Stimulated activated CD4-positive, alpha-beta T cell treated with anti-CD3 and anti-CD28 coated beads, Interleukin-4, amount 100 ng/mL, for 1 hour (primary cell): ENCODE measurements at places on chromosomes 11 and 22.

DNA sequence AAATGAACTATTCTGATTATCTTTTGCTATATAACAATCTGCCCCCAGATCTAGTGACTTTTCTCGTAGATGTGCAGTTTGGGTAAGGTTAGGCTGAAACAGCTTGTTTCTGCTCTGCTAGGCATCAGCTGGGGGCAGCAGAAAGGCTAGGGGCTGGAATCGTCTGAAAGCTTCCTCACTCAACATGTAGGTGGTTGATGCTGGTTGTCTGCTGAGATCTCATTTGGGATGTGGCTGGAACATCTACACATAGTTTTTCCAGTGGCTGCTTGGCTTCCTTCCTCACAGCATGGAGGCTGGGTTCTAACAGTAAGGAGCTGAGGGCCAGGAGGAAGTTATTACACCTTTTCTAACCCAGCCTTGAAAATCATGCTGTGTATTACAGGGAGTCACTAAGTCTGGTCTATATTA, 30.2 kb downstream of the USP47 start:
- DNase-seq, result no peak

DNA sequence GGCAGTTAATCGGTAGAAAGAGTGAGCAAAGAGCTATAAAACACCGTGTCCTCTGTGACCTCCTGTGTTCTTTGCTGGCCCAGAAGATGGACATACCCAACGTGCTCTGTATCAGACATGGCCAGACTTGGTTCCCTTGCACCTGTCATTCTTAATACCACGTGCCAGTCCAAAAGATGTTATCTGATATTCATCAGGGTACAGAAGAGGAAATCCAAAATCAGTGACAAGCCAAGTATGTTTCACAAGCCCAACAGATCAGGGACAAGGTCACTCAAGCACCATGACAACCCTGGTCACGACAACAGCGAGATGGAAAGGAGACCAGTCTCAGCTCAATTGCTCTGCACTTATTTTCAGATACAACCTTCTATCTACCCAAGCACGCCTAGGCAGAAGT, 3.4 kb downstream of the LRP4 start:
- DNase-seq, result no peak

GRCh38 chr11:111923951-111924350, 5.2 kb downstream of the C11orf52 start:
- no peak for DNase-seq

- no peak for DNase-seq
These were observed 65.1 kb downstream of the CLMP start for GRCh38 chr11:123129920-123130319.

DNA sequence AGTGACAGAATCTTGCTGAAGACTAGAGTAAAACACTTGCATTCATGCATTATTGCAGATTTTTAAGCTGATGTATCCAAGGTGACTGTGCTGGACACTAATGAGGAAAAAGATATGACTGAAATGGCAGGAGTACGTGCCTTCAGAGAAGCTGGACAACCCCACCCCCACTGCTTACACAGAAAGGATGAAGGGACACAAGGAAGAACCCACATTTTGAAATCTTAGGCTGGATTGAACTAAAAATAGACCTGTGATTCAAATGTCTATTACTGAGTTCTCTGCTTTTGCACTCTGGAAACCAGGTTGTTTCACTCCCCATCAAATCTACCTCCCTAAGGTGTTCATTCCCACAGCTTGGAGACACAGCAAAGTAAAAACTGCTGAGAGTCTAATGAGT, 117.1 kb downstream of the KCNC1 start:
- no peak for DNase-seq

- DNase-seq, result no peak
These were observed 6.8 kb downstream of the APOL1 start for GRCh38 chr22:36259615-36260300.

- no peak for DNase-seq
These were observed 4.4 kb upstream of the SYT13 start for GRCh38 chr11:45290586-45290985.

DNA sequence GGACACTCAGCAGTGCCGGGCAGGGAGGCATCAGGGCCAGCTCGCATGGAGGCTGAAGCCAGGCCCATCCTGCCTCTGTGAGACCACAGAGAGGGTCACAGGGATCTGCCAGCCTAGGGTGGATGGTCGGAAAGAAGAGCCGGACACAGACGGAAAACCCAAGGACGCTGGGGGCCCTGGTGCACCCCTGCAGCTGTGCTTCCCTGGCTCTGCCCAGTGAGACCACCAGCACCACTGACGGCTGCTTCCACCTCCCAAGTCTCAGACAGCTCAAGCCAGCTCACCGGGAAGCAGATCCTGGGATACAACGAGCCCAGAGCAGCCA, 42.2 kb downstream of the SHISAL1 start:
- no peak for DNase-seq

- no peak for DNase-seq
These were observed 24.5 kb upstream of the RAB1B start for GRCh38 chr11:66243782-66244535.

GRCh38 chr11:100224541-100225034, 462.5 kb upstream of the ARHGAP42 start:
- no peak for DNase-seq

- no peak for DNase-seq
These were observed 9.9 kb downstream of the GTF2H1 start for GRCh38 chr11:18332302-18332701.

DNA sequence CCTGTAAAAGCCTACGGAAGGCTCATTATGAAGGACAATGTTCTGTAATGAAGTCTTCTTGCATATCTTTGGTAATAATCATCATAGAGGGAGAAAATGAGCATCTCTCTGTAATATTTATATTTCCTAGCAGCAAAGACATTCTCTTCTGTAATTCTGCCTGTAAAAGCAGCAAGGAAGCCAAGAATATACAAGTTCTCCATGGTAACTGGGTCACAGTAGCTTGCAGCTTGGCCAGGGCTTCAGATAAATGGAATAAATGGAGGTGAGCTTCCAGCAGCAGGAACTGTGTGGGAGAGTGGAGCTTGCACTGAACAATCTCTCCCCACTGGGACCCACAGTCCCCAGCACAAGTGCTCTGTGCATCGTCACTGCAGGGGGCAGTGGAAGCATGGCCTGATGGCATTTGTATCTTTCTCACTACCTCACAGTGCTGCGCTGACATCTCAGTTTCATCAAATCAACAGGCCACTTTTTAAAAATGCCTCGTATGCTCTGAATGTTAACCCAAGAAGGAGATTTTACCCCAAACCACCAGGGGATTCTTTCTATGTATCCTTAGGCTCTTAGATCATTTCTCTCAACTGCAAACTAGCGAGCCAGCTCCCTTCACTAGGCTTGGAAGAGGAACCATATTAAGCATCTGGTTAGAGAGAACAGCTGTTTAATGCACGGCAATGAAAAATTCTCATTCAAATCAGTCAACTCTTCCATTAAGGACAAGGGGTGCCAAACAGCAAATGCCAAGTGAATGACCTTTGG, 1059.7 kb downstream of the OPCML start:
- no peak for DNase-seq

DNA sequence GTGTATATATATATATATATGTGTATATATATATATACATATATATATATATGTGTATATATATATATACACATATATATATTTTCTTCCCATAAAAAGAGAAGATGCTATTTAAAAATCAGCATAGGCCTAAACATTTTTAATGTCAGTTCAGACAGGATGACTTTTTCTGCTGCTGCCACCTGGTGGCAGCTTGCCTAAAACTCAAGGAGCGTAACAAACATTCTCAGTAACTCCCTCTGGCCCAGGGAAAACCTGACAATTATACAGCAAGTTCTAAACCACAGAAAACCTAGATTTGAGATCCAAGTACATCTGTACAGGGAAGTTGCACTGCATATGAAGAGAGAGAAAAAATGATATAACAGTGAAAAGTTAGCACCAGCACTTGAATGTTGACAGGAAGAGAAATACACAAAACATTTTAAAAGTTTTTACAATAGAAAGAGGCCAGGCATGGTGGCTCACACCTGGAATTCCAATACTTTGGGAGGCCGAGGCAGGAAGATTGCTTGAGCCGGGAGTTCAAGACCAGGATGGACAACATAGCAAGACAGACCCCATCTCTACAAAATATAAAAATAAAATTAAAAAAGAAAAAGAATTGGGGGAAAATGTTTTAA, 16.6 kb downstream of the OR8A1 start:
- DNase-seq, result peak; percentile 49

- DNase-seq, result no peak
These were observed 135.6 kb downstream of the RAB38 start for GRCh38 chr11:88039476-88040147.

GRCh38 chr22:40594346-40594745, 42.2 kb downstream of the MRTFA start:
- no peak for DNase-seq

- no peak for DNase-seq
These were observed 66.0 kb upstream of the FTH1 start for GRCh38 chr11:62033191-62034035.

- DNase-seq, result no peak
These were observed 18.9 kb downstream of the RNF185 start for GRCh38 chr22:31178859-31179258.

- DNase-seq, result no peak
These were observed 339.7 kb upstream of the B3GAT1 start for GRCh38 chr11:134751766-134752165.

DNA sequence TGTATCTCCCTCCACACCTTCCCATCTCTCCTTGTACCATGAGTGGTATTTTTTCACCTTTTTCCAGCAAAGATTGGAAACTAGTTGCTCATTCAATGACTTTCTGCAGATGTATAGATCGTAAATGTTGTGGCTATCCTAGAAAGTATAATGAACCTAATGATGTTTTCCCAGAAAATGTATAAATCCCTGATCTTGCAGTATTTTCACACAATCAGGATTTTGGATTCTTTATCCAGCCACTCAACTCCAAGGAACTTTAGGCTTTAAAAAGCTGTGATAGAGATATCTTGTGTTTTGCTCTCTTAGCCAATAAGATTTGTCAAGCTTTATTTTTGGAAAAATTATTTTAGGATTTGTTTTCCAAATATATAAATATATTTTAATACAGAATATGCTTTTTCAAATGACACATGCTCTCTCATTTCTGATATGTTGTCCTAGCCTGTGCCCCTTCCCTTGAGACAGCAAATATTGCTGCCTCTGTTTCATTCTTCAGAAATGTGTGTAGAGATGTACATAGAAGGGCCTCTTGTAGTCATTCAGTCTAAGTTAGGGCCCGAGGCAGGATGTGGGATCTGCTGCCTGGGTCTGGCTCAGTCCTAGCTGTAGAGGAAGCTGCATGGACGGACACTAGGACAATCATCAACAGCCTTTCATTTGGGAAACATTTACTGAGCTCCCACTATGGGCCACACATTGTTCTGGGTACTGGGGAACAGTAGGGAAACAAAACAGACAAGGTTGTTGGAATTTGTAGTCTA, 62.4 kb downstream of the NAV2 start:
- DNase-seq, result no peak

DNA sequence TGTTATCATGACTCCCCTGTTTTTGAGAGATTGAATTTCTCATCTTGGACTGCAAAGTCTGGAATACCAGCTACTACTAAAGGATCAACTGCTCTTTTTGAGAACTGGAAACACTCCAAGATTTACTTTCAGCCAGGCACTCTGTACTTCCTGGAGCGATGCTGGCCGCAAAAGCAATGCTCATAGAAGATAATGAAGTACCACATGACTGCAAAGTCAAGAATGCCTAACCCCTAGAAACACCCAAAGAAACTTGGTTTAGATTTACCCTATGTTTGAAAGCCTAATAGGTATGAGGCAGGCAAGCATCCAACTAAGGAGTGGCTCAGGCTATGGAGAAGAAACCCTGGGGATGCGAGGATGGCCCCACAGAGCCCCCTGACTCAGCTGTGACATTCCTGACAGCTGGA, 47.7 kb upstream of the ARHGAP20 start:
- no peak for DNase-seq

DNA sequence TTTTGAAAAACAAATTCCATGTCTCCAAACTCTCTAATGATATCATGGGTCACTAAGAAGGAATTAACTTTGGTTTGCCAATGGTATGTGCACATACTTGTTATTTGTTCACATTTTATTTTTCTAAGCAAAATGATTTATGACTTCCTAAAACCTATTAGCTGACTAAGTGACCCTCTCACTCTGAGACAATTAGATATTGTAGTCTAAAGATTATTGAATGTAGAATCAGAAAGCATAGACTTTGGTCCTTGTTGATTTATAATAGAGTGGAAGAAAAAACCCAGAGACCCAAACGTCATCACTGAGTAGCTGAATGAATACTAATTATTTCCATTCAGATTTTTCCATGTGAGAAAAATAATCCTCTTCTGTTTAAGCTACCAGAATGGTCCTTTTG, 243.5 kb upstream of the ANO3 start:
- no peak for DNase-seq

GRCh38 chr11:2551131-2551530, 106.3 kb downstream of the KCNQ1 start:
- no peak for DNase-seq

DNA sequence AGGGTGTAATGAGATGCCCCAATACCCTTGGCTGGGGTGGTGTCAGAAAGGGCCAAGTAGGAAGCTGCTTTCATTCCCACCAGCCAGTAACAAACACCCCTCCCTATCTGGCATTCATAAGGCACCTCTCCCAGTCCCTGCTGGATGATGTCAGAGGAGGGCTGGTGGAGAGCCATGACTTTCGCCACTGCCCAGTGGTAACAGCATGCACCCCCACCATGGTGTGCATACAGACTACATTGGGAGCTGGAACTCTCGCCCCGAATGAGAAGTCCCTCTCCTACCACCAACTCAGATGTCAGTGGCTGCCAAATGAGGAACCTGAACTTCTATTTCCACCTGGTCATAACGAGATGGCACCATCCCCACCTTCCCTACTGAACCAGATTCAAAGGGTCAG, 73.3 kb downstream of the SGSM3 start:
- no peak for DNase-seq

DNA sequence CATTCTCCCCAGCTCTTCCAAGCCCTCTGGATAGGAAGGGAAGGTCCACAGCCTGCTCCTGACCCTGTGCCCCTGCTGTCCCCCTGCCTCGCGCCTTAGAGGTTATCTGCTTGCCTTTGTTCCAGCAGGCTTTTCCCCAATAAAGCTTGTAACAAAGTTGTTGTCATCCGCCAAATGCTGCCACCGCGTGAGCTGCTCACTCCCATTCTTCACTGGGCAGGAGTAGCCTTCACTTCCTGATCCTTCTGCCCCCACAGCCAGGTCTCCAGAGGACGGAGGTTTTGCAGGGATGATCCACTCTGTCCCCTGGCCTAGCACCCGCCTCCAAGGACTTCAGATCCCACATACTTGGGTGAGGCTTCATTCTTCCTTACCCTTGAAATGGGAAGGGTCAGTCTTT, 94.0 kb upstream of the RASSF10 start:
- no peak for DNase-seq

DNA sequence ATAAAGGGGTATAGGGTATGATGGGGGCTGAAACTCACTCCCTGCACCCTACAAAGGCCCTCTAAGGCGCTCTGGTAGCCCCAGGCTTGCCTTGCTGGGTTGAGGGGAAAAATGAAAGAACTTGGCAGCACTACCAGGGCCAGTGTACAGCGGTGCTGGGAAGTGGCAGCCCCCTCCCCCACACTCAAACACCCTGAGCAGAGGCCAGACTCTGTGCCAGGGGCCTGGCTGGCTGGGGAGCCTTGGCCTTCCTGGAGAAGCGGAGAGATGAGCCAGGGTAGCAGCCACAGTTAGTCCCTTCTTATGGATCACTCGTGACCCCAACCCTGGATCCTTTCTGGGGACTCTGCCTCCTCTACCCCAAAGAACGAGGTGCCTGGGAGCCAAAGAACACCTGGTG, 2.7 kb downstream of the TMEM134 start:
- DNase-seq, result no peak
